ENCODE measurements at places on chromosomes 16 and 17.

- DNase-seq = no peak
These were observed 152.1 kb downstream of the PMP22 start for GRCh38 chr17:15112846-15113617.

GRCh38 chr17:7932483-7932891, 481 bp downstream of the CNTROB start:
- peak; percentile 36 for DNase-seq

DNA sequence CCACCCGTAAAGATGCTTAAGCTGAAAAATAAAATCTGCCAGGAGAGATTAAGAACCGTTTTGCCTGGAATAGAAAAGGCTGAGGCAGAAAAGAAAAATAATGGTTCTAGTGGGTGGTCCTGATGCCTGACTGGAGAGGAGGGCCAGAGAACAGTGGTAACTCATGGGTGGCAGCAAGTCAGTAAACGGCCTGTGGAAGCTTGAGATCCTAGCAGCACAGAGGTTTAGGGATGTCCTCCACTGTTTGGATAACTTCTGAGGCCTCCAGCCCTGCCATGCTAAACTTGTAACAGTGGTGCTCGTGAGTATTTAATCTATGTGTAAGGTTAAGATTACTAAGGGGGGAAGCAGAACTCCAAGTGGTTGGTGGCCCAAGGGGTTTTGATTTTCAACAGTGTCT, 21.2 kb upstream of the PHAF1 start:
- no peak for DNase-seq

GRCh38 chr16:84438971-84439696, 65.3 kb downstream of the MEAK7 start:
- no peak for DNase-seq

DNA sequence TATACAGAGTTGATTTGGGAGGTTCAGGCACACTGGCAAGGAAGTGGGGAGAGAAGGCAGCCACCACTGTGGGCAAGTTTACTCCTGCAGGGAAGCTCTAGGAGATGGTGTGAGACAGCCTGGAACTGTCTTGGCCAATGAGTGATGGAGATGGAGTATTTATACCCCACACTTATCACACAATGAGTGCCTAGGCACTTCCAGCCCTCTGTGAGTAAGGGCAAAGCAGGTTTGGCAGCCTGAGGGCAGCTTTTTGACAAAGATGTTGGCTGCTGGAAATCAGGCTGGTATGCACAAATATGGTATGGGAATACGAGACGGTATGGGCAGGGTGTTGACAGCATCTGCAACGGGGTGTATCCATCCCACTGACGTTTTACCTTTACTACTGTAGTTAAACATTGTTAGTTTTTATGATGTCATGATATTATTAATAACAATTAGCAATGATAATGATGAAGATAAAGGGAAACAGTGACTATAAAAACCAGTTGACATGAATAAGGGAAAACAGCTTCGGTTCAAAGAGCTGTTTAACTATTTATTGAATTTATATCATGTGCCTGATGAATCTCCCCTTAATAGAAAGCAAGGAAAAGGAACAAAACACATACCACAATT, 149.9 kb downstream of the CDK5R1 start:
- DNase-seq = no peak

DNA sequence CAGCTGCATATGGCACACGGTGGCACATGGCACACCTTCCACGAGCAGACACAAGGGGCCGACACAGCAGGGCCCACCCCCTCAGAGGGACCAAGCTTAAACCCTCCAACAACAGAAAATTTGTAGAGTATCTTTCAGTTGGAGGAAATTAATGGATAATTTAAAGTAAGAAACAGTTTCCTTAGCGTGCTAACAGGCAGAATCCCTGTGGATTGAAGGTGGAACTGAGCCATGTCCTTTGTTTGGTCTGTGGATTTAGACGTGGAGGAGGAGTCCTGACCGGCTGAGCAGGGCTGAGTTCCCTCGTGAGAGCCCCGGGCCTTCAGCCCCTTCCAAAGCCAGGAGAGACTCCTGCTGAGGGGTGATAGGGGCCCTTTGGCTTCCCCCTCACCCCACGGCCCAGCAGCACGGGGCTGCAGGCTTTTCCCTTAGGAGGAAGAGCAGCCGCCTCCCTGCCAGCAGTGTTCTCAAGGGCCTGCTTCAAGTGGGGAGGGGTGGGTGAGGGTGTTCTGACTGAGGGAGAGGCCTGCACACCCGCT, 1.4 kb upstream of the CYB561 start:
- no peak for DNase-seq

- no peak for DNase-seq
These were observed 3.0 kb downstream of the NGFR start for GRCh38 chr17:49498029-49498615.

DNA sequence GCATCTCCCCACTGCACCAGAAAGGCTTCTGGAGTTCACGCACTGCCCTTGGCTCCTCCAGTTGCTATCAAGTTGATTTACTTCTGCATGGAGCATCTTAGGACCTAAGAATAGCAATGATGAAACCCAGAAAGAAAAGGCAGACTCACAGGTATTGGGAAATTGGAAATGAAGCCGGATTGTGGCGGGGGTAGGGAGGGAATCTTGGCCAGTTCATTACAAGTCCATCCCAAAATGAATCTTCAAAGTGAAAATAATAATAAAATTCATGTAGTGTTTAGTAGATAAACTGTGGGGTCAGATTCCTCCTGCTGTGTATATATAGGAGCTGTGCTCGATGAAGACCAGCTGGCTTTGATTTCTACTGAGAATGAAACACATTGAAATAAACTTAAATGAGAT, 33.7 kb downstream of the TEKT3 start:
- DNase-seq = no peak

DNA sequence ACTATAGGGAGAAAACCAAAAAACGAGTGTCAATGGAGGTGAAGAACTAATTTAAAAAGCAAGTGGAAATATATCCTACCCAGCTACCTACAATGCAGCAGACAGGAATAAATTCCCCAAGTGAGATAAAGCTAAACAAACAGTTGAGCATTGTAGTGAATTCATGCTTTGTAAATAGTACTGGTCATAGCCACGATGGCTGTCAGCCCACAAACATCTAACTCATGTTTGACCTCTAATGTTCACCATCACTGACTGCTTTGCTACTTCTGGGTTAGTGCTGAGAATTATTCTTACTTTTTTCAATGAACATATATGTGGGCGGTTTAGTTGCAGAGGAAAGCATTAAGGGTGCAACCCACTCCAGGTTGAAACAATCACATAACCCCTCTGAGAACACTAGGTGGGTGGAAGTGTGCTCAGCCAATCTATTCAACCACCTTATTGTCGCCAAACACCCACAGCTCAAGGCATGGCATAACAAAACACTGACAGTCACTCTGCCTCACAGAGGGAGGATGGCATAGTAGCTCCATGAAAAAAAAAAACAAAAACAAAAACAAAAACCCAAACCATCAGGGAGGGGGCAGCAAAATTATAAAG, 264.1 kb downstream of the ZFHX3 start:
- DNase-seq = no peak

- no peak for DNase-seq
These were observed 94.7 kb downstream of the SEC14L1 start for GRCh38 chr17:77235370-77235941.

DNA sequence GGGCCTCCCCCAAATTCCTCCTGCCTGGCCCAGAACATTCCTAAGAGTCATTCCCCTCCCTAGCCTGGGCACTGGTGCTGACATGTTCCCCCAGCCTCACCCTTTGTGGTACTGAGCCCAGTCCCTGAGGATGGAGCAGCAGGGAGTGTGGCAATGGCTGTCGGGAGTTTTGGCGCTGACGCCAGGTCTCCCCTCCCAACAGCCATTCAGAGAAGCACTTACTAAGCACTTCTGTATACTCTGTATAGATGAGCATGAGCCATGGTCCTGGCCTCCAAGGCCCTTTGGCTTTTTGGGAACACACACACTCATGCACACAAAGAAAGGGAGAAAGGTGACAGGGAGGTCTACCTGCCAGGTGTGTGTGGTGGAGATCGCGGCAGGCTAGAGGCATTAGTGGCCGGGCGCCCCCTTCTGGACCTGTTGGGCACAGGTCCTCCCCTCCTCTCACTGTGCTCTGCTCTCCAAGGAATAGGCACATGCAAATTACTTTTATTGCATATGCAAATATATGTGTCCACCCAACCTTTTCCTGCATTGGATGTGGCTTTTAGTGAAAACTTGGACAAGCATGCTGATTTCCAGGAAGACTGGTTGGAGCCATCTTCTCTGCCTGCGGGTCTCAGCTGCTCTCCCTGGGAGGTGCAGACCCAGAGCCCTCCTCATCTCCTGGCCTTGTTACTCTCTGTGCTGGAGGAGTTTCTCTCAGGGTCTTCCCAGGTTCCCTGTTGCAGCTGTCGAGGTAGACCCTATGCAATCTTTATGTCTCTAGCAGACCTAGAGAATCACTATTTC, 17.4 kb upstream of the C17orf107 start:
- peak; percentile 58 for DNase-seq

- DNase-seq = no peak
These were observed 27.2 kb downstream of the MGRN1 start for GRCh38 chr16:4651827-4652226.

DNA sequence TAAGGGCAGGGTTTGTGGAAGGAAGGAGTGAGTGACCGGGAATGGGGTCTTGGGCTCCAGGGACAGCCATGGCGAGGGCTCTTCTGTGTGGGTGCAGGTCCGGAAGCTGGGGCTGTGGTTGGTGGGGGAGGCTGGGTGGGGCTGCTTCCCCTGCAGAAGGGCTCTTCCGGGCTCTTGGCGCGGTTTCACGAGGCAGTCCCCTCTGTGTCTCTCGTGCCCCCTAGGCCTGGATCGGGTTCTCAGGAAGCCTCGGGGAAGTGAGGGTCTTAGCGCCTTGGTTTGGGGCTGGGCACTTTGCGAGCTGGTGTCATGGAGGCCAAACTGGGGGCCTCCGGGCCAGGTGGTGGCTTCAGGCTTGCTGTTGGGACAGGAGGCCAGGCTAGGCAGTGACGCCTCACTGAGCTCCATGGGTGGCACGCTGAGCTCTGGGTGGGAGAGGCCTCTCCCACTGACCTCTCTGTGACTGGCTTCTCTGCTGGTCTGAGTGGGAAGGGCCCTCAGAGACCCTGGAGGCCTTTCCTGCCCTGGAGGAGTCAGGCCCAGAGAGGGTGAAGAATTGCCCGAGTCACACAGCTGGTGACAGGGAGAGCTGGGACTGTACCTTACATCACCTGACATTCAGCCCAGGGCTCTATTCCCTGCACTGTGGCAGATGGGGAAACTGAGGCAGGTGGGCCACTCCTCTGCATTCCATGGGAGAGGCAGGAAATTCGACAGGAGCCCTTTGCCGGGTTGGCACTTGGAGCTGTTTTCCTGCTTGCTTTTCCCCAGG, 8.2 kb downstream of the ADCY7 start:
- no peak for DNase-seq

DNA sequence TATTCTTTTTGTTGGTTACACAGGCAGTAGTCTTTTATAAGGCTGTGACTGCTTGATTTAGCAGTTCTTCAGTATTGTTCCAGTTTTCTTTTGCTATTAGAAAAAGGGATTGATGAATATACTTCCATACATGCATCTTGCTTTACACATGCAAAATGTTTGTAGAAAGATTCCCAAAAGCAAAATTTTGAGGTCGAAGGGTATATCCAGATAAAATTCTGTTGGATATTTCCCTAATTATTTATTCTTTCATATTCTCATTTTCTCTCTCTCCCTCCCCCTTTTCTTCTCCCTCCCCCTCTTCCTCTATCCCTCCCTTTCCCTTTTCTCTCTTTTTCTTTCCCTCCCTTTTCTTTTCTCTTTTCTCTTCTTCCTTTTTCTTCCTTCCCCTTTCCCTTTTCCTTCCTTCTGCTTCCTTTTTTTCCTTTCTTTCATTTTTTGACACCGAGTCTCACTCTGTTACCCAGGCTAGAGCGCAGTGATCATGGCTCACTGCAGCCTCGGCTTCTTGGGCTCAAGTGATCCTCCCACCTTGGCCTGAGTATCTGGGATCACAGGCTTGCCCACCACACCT, 46.9 kb upstream of the ADCY7 start:
- no peak for DNase-seq

GRCh38 chr16:69365901-69366300, 14.3 kb upstream of the TMED6 start:
- DNase-seq = no peak

GRCh38 chr16:50309156-50309526, 42.8 kb downstream of the ADCY7 start:
- DNase-seq = no peak

- no peak for DNase-seq
These were observed 29.6 kb downstream of the NPTX1 start for GRCh38 chr17:80446645-80447405.

GRCh38 chr17:16875662-16876061, 96.3 kb downstream of the TNFRSF13B start:
- DNase-seq = no peak

- DNase-seq = no peak
These were observed 30.5 kb upstream of the CDH8 start for GRCh38 chr16:62066747-62067146.

GRCh38 chr17:33091271-33091670, 99.6 kb downstream of the SPACA3 start:
- no peak for DNase-seq

DNA sequence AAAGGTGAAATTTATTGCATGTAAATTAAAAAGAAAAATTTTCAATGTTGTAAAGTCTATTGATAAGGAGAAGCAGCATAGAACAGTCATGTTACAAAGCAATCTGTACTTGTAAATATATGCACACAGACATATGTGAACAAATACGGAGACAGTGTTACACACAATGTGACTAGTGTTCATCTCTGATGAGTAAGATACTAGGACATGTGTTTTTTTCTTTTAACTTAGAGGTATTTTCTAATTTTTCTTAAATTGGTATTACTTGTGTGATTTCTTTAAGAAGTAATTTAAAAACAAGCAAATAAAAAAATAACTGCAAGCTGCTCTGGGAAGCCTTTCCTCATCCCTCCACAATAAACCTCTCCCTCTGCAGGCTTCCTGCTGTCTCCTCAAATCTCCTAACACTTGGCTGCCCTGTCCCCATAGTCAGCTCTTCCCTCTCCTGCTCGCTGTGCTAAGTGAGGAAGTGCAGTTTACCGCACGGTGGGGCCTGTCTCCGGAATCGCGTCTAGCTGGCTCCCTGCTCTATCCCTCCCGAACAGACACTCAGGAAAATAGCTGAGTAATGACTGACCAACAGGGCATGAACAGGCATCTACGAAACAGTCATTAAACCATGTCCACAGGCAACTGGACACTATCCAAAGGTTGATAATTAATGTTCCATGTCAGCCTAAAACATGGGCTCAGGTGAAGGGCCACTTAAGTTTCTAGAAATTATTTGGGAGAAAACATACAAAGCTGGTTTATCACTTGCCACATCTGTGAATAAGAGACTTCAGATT, 35.9 kb downstream of the CMTM4 start:
- DNase-seq = peak; percentile 25

- no peak for DNase-seq
These were observed 382.6 kb upstream of the GOT2 start for GRCh38 chr16:59116744-59117143.

GRCh38 chr16:27446721-27447120, 44.7 kb downstream of the IL21R start:
- DNase-seq = no peak

- DNase-seq = no peak
These were observed 20.0 kb downstream of the PLCG2 start for GRCh38 chr16:81799138-81799504.
